Activated CD8-positive, alpha-beta memory T cell treated with anti-CD3 and anti-CD28 coated beads for 1 hour (primary cell): ENCODE measurements at places on chromosomes 5 and 9.

DNA sequence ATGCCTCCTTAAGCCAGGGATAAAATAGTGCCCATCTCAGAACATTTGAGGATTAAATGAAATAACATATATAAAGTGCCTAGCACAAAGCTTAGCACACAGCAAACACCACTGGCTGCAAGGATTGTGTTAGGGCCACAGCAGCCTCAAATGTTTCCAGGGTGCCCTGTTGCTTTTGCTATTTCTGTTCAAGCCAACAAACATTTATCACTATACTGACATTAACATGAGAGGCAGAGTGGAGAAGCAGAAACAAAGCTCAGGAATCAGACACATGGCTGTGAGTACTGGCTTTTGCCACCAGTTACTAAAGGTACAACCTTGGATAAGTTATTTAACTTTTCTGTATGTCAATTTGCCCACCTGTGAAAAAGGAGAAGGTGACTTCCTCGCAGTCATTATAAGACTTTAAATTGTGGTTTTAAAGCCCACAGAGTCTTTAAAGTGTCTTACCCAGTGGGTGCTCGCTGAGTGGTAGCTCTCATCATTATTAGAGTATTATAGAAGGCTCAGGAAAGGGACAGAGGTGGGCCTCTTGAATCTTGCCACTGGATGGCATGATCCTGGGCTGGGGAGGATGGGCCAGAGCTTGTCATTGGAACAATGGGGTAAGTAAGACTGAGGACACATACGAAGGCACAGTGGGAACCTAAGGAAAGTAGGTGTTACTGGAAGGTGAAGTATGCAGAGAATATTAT lies 98.2 kb downstream of the MARCHF3 start:
- no peak for DNase-seq

DNA sequence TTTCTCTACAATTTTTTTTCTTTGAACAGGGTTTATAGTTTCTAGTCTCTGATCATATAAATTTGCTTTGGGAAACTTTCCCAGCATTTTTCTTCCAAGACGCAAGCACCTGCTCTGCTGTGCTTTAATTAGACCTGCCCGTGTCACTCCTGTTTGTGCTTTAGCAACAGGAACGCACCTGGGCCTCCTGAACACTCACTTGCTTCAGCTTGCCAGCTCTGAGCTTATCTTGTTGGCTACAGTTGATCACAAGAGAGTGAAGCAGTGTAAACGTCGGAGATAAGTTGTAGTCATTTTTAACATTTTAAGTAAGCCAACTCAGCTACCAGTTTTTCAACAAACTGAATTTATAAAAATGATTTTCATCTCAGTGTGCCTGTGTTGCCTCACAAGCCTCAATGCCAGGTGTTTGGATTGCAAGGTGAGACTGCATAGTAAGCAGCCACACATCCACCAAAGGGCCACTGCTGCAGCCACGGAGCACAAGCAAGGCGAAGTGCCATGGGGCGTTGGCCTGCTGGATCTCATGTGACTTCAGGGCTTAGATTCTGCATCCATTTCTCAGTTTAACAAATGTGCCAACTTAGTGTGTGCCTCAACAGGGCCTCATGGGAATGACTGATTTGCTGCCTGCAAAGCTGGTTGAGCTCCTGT lies 166.9 kb downstream of the TRIO start:
- DNase-seq = no peak

GRCh38 chr5:107257885-107258520 lies 412.7 kb downstream of the EFNA5 start:
- no peak for DNase-seq

- DNase-seq = no peak
Measured at GRCh38 chr5:150562832-150563231, 54.9 kb downstream of the NDST1 start.

DNA sequence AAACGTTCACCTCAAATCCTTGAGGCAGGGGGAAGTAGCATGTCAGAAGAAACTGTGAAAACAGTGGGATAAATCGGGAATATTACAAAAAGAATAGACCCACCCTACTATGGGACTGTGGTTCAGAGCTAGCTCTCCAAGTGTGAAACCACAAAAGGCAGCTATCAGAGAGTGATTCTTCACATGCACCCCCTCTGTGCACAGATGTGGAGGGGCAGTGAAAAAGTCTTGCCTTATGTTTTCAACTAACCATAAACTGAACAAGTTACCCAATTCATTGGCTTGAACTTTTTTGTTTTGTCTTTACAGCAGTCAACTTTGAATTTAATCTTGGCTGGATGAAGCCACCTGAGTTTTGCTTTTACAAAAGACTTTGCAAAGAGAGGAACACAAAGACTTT lies 98.8 kb upstream of the NR4A3 start:
- no peak for DNase-seq

DNA sequence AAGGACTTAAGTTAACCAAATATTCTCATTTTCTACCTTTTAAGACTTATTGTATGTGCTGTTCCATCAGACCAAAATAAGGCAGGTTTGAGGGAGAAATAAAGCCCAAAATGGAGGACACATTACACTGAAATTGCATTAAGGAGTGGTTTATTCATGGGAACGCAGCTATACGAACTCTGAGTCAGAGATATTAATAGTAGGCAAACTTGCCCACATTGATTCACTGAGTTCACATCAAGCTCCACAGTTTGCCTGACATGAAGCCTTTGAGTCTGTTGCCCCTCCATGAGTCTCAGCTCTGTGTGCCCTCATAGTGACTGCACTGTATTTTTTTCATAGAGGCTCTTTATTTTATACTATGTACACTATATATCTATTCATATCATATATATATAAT lies 135.0 kb upstream of the SNX2 start:
- DNase-seq = no peak

- no peak for DNase-seq
Measured at GRCh38 chr5:40652441-40653220, 27.1 kb upstream of the PTGER4 start.

GRCh38 chr9:13817754-13818278 lies 496.1 kb downstream of the NFIB start:
- DNase-seq = no peak

- DNase-seq = no peak
Measured at GRCh38 chr5:82165740-82166530, 112.2 kb downstream of the RPS23 start.

DNA sequence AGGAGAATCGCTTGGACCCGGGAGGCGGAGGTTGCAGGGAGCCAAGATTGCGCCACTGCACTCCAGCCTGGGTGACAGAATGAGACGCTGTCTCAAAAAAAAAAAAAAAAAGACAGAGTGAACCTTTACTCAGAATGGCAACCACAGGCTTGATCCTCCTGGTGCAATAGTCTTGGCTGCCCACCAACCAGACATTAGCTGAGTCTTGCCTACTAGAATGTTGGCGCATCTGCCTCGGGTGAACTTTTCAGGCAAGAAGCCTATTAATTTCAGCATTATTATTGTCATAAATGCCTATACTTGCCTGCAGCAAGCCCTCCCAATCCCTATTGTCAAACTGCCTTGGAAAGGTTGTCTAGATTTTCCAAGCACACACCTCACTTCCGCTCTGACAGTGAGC lies 4.2 kb downstream of the SERINC5 start:
- DNase-seq = no peak

DNA sequence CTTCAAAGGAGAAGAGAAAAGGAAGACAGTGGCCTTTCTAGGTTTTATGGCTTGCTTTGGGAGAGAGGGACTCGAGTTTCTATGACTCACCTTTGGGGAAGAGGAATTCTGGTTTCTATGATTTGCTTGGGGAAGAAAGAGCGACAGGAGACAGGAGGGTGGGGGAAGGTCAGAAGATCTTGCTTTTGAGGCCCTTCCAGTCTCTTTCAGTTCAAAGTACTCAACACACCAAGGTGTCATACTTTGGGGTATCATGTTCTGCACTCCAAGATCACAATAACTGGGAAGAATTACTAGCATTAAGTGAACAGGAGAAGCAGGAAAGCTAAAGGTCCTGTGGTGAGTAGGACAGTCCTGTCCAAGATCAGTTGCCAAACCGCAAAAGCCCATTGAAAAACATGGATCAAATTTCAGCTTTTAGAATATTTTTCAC lies 324.5 kb downstream of the ARHGEF28 start:
- no peak for DNase-seq

- DNase-seq = no peak
Measured at GRCh38 chr5:83430130-83431010, 41.2 kb upstream of the VCAN start.

- no peak for DNase-seq
Measured at GRCh38 chr5:131268758-131269370, 5.0 kb downstream of the CDC42SE2 start.

DNA sequence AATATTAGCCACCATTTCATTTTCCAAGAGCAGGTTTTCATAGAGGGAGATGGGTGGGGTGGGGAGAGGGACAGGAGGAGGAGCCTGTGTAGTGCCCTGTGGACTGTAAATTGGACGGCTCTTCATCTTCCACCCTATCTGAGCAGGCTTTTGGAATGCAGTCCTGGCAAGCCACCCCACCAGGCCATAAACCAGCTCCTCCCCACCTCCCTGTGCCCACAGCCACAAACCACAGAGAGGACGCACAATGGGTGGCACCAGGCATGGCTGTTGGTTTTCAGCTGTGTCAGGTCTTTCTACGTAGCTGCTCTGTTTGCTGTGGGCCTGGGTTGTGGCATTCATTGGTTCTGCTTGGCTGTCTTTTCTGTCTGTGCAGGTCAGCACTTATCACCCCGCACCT lies 58.0 kb downstream of the PLAC8L1 start:
- DNase-seq = no peak

- DNase-seq = no peak
Measured at GRCh38 chr5:37435261-37435660, 56.1 kb downstream of the WDR70 start.

DNA sequence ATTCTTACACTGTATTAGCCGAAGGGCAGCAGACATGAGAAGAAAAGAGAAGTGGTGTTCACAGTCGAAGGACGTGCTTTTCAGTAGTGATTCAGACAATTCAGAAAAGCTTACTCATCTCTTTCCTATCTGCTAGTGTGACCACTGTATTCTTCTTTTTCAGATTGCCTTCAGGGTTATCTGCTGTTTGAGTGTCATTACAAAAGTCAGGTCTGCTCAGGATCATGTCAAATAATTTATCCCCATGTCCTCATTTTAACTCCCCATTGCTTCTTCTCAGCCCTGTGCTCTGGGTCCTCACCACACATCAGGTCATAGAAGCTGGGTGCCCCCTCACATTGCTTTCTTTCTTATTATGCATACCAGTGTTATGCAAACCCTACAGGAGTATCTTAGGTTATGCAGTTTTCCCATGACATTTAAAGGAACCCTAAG lies 394.0 kb downstream of the CETN3 start:
- no peak for DNase-seq

DNA sequence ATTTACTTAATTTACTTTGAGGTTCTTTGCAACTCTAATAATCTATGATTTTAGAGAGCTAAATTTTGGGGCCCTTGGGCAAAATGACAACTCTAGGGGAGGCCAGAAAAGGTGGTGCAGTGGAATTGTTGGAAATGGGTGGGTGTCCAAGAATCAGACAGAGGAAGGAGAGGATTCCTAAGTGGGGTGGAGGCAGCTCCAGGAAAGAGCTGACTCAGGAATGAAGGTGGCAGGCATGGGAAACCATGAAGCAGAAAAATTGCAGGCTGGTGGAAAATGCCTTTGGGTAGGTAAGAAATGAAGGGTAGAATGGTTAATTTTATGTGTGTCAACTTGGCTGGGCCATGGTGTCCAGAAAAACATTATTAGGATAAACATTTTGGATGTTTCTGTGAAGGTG lies 248.5 kb upstream of the TUT7 start:
- no peak for DNase-seq

DNA sequence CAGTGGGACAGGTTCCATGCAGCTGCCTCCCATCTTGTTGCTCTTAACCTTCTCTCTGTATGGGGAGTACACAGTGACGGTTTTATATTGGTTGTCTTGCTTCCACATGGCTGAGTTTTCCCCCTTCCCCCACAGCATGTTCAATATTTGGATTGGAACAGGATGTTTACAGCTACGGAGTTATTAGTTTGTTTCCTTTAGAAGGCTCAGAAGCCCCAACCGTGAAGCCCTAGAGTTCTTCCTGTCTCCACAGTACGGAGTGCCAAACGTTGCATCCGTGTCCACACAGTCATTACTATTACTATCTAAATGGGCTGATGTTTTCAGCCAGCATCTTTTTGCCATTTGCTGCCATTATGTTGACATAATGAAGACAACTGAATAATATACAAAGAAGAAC lies 277.5 kb downstream of the MARCHF11 start:
- no peak for DNase-seq

DNA sequence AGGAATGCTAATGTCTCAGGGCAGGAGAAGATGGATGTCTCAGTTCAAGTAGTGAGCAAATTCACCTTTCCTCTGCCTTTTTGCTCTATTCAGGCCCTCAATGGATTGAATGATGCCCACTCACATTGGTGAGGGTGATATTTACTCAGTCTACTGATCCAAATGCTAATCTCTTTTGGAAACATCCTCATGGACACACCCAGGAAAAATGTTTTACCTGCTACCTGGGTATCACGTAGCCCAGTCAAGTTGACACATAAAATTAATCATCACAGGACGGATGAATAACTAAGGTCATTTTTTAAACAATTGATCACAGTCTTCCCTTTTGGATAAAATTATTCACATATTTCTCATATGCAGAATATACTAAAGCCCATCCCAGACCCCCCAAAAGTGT lies 63.0 kb upstream of the JAK2 start:
- no peak for DNase-seq

- DNase-seq = no peak
Measured at GRCh38 chr9:7615344-7615743, 184.2 kb downstream of the DMAC1 start.

DNA sequence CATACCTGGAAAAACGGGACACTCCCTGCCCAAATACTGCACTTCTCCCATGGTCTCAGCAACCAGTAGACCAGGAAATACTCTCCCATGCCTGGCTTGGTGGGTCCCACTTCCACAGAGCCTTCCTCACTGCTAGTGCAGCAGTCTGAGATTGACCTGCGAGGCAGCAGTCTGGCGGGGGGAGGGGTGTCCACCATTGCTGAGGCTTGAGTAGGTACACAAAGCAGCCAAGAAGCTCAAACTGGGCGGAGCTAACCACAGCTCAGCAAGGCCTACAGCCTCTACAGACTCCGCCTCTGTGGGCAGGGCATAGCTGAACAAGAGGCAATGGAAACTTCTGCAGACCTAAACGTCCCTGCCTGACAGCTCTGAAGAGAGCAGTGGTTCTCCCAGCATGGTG lies 191.5 kb upstream of the FTMT start:
- no peak for DNase-seq

GRCh38 chr9:89756891-89757537 lies 152.2 kb downstream of the GADD45G start:
- no peak for DNase-seq
